ENCODE measurements at places on chromosomes 6 and 20. TPM values are rescaled to one million over a fixed set of nuclear protein-coding genes. Genes with fewer than 3 reads are reported as not detected.

- no peak for DNase-seq
Observed at GRCh38 chr20:53873230-53873604, 197.2 kb downstream of the BCAS1 start.

DNA sequence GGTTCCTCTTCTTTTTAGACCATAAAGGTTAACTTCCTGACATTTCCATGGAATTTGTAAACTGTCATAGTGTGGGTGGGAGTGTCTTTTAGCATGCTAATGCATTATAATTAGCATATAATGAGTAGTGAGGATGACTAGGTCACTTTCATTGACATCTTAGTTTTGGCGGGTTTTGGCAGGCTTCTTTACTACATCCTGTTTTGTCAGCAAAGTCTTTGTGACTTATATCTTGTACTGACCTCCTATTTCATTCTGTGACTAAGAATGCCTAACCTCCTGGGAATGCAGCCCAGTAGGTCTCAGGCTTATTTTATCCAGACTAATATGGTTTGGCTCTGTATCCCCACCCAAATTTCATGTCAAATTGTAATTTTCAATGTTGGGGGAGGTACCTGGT lies 149.6 kb upstream of the SYNCRIP start:
- no peak for DNase-seq

KHDC1 gene
- total RNA-seq: 0.79 TPM

SLC22A16 gene
- total RNA-seq: not detected

CDH4 gene
- not detected for total RNA-seq

Data from left ventricle myocardium superior (tissue), 1 donor.